ENCODE measurements at places on chromosomes 13 and 19.
A peak's percentile ranks its signal among the peaks of the same experiment; 100 is the strongest.

- DNase-seq: no peak
Measured at GRCh38 chr19:19506592-19506991, 8.8 kb downstream of the TSSK6 start.

DNA sequence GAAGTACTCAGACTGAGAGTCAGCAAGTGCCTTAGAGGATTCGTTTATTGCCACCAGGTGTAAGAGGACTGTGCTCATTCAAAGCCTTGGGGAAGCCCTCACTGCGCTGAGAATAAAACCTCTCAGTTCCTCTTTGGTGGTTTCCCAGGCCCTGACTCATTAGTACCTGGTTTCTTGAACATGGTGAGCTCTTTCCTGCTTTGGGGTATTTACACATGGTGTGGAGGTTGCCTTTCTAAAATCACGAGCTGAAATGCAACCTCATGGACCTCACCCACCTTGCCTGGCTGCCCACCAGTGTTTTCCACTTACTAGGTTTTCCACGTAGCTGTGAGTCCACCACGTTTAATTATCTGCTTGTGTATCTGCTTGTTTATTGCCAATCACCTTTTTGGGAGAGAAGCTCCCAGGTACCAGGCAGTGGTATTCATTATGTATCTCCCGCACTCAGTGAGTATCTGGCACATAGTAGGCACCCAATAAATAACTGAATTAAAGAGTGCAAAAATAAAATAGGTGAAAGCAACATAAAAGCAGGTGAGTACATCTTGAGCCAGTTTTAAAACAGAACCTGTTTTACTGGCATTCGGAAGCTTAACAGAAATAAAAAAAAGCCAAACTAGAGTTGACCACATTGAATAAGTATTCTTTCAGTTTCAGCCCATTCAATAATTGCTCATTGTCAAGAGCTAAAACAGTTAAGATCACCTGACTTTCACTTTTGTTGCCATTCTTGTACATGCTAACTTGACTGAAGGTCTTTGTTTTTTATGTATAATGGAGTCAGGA is 533.0 kb downstream of the MYO16 start:
- DNase-seq: no peak

DNA sequence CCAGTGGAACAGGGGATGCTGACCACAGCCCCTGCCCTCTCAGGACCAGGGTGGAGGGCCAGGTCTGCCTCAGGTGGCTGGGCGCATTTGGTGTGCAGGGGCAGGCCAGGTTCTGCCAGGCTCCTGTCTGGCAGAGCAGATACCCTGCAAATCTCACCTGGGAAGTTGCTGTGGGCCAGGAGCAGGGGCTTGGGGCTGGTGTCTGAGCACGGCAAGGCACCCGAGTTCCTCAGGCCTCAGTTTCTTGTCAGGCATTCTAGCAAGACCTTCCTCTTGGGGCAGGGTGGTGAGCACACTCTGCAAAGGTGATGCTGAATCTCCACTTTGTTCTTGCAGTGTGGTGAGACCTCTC is 1.1 kb downstream of the CRTC1 start:
- no peak for DNase-seq

DNA sequence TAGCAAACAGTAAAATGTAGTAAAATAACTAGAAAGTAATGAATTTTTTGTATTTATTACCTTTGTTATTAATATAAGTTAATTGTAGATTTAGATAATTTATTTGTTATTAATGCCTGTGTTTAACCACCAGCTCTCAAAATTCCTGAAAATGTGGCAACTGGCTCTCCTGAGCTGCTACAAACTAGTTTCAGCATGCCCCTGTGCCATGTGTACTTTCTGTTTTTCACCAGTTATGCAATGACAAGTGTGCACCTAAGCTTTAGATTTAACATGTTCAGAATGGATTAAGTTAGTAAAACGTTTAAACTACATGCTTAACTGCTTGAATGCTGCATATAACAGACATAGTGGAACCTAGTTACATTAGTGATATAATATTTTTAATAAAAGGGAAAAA is 88.1 kb downstream of the POSTN start:
- DNase-seq: no peak

- DNase-seq: peak; percentile 32
Measured at GRCh38 chr19:12833738-12834565, 427 bp downstream of the RTBDN start.

DNA sequence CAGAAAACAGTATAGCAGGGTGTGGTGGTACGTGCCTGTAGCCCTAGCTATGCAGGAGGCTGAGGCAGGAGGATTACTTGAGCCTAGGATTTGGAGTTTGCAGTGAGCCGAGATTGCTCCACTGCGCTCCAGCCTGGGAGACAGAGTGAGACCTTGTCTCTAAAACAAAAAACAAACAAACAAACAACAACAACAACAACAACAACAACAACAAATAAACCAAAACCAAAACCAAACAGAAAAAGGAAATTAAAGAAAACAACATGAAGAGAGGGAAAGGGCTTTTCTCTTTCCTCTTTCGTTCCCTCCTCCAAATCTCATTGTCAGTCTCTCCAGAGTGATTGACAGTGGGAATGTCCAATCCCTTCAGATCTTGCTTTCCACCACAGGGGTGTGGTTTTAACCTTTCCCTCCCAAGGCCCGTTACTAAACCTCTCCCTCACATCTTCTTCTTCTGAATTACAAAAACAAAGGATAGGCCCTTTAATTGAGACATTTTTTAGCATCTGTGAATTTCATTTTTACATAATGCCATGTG is 341.2 kb downstream of the HS6ST3 start:
- no peak for DNase-seq

DNA sequence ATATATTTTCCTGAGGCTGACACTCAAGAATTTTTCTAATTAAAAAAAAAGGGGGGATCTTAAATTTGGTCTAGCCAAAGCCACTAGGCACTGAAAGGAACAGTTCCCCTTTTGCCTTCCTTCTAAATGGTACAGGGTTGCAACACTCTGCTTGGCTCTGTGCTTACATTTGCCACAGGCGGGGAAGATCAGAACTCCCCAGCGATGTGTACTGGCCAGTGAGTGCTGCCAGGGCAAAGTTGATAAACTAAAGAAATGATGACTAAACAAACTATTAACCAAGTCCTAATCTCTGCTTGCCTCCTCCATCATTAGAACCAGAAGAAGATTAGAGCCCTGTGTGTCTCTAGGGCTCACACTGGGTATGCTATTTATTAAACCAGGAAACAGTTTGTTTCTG is 75.3 kb upstream of the SCEL start:
- no peak for DNase-seq

GRCh38 chr19:19101540-19101939 is 36.7 kb downstream of the TMEM161A start:
- no peak for DNase-seq

- no peak for DNase-seq
Measured at GRCh38 chr19:1082165-1082927, 12.8 kb downstream of the POLR2E start.

- DNase-seq: no peak
Measured at GRCh38 chr13:32320528-32320927, 5.2 kb downstream of the BRCA2 start.

GRCh38 chr19:29495091-29495490 is 30.7 kb upstream of the VSTM2B start:
- DNase-seq: no peak

DNA sequence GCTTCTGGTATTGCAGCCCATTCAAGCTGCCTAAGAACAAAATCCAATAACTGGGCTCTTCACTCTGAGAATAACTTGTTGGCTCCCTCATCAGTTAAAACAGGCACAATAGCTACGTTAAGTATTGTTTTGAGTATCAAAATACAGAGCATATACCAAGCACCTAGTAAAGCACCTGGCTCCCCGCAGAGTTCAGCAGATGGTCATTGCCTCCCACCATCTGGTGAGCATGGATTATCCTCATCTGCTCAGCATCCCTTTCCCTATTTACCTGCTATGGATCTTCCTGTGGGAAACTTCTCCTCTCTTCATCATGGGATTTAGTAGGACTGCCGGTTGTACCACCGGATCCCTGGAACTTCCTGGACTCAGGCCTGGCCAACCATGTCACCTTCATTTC is 199.2 kb upstream of the MAB21L1 start:
- no peak for DNase-seq

DNA sequence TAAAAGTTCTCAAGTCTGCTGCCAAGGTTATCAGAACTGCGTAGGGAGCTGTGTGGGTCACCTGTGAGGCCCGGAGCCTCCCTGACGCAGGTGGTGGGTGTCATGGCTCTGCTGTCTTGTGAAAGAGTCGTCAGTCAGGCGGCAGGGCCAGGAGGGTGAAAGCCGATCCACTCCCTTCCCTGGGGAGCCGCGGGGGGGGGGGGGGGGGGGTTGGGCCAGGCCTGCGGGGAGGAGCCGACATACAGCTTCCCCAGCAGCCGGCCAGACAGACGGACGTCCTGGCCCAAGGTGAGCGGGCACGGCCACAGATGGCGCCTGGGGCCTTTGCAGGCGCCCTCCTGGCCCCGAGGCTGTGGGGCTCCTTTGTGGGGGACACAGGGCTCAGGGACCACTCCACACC is 12.4 kb downstream of the SBNO2 start:
- DNase-seq: no peak

- no peak for DNase-seq
Measured at GRCh38 chr13:24452044-24452443, 60.5 kb downstream of the PARP4 start.

All from NCI-H1930 (cell line).